Astrocyte (in vitro differentiated cells and primary cell): ENCODE measurements at places on chromosomes 6 and 20. TPM values are rescaled to one million over a fixed set of nuclear protein-coding genes. Genes with fewer than 3 reads are reported as not detected.

DNA sequence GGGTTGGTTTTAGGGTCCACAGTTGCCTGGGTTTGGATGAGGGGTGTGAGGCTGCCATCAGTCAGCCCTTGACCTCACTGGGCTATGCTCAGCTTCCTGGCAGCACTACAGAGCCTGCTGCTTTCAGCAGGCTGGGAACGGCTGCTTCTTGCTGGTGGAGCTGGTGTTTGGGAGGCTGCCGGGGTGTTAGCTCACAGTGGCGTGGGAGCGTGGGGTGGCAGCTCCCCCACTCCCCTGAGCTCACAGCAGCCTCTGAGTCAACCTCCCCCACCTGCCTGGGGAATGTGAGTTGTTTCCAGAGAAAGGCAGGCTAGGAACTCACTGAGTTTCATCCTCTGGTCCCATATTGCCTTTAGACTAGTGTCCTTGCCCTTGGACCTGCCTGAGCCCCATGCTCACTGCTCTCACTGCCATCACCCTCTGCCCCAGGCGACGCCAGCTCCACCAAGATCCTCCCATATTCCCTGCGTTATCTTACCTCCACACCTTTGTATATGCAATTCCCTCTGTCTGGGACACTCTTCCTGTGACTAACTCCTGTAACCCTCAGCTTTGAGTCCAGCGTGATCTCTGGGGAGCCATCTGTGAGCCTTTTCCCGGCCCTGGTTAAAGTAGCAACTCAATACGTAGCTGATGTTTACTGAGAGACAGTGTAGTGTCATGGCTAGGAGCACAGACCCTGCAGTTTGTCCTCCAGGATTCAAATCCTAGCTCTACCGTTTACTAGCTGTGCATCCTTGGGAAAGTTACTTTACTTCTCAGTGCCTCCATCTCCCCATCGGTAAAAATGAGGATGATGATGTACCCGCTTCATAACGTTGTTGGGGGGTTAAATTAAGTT lies 34.8 kb downstream of the PPP1R16B start:
- no peak overlapping the region for H3K4me3 ChIP-seq
- no peak overlapping the region for H3K27ac ChIP-seq
- H3K36me3 ChIP-seq, result no peaks in the 10 kb centered on the region
- no peaks in the 10 kb centered on the region for H3K27me3 ChIP-seq

DNA sequence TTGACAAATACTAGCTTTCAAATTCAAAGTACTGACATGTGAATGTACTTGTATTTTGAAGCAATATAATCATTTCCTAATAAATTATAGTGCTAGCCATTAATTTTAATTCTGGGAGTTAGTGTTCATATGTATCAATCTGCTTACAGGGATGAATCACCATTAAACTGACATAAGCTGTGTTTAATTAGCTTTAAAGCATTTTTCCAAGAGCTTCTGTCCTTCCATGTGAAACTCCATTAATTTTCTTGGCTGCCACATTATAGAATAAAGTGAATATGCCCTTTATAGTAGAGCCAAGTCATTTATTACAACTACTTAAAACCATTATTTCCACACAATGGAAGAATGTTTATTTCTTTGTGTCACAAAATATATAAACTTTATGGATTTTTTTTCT lies 150.8 kb downstream of the COL21A1 start:
- peak; percentile 34 for DNase-seq
- H3K27ac ChIP-seq, result no peak overlapping the region
- peaks cover 13% of the 10 kb centered on the region for H3K4me1 ChIP-seq
- H3K27me3 ChIP-seq, result no peaks in the 10 kb centered on the region
- H3K4me3 ChIP-seq, result no peak overlapping the region

Gene SRF
- total RNA-seq, result 53.5 and 54.9 TPM in 2 replicates

Gene MCCD1
- not detected in 2 replicates for total RNA-seq

DNA sequence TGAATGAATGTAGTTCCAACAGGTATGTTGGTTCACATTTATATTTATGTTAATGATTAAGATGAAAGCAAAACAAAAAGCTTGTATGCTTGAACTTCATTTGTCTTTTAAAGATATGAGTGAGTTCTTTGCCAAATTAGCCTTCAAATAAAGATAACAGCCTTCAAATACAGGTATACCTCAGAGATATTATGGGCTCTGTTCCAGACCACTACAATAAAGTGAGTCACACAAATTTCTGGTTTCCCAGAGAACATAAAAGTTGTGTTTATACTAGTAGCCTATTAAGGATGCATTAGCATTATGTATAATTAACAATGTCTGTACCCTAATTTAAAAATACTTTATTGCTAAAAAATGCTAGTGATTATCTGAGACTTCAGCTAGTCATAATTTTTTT lies 245.3 kb upstream of the MAN1A1 start:
- no peaks in the 10 kb centered on the region for H3K27me3 ChIP-seq
- peak; percentile 14 for DNase-seq
- H3K4me1 ChIP-seq, result no peaks in the 10 kb centered on the region

- no peaks in the 10 kb centered on the region for H3K36me3 ChIP-seq
- H3K27ac ChIP-seq, result peak overlapping the region; percentile 10
- peaks cover 16% of the 10 kb centered on the region for H3K4me1 ChIP-seq
- peak; percentile 96 for DNase-seq
- H3K27me3 ChIP-seq, result no peaks in the 10 kb centered on the region
- H3K4me3 ChIP-seq, result no peak overlapping the region
These were observed 227.2 kb upstream of the SULF2 start for GRCh38 chr20:48012401-48012974.

GRCh38 chr20:41714030-41714429 lies 95.9 kb upstream of the CHD6 start:
- no peak overlapping the region for H3K4me3 ChIP-seq
- DNase-seq, result no peak
- H3K27me3 ChIP-seq, result no peaks in the 10 kb centered on the region
- H3K27ac ChIP-seq, result no peak overlapping the region
- H3K36me3 ChIP-seq, result no peaks in the 10 kb centered on the region
